IPS DF 19.7 (cell line): ENCODE measurements at places on chromosomes 13 and 19.
A peak's percentile ranks its signal among the peaks of the same experiment; 100 is the strongest.

DNA sequence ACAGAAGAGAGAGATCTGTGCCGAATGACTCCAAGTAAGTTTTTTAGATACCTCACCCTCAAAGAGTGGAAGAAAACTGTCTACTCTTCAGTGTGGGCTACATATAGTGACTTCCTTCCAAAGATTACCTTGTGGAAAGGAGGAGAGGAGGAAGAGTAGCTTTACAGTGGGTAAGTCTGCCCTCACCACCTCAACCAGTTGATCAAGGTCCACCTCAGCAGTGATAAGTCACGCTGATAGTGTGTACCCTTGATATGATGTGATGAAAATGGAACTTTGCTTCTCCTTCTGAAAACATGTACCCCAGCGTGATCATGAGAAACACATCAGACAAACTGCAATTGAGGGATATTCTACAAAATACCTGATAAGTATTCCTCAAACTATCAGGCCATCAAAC lies 20.6 kb downstream of the KLF5 start:
- no peak for DNase-seq

DNA sequence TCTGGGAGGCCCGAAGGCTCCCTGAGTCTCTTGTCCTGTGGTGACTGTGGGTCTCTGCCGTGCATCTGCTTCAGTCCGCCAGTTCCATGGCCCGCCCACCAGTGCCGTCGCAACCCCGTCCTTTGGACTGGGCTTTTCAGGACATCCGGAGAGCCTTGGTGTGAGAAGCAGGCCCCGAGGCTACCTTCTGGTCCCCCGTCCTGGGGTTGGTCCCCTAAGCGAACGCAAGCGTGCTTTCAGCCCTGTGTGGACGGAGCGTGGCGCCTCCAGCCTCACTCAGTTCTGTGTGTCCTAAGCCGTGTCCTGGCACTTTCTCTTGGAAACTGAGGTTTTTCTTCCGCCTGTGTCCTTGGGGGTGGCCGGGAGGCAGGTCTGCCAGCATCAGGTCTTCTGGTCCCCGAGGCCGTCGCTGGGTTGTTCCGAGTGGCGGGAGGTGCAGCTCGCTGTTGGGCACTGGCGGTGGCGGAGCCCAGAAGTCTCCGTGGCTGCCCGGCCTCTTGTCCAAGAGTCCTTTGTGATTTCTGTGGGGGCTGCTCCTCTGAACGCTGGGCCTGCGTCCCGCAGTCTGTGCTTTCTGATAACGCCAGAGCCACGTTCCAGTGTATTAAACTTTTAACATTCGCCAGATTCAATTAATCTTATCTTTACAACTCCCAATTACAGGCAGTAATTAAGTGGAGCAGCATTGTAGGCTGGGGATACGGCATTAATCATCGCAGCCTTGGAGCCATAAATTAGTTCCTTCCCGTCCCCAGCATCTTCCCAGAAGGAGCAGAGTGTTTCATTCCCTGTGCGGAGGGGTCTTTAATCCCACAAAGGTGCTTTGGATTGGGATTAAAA lies 99.5 kb downstream of the KDM4B start:
- no peak for DNase-seq

DNA sequence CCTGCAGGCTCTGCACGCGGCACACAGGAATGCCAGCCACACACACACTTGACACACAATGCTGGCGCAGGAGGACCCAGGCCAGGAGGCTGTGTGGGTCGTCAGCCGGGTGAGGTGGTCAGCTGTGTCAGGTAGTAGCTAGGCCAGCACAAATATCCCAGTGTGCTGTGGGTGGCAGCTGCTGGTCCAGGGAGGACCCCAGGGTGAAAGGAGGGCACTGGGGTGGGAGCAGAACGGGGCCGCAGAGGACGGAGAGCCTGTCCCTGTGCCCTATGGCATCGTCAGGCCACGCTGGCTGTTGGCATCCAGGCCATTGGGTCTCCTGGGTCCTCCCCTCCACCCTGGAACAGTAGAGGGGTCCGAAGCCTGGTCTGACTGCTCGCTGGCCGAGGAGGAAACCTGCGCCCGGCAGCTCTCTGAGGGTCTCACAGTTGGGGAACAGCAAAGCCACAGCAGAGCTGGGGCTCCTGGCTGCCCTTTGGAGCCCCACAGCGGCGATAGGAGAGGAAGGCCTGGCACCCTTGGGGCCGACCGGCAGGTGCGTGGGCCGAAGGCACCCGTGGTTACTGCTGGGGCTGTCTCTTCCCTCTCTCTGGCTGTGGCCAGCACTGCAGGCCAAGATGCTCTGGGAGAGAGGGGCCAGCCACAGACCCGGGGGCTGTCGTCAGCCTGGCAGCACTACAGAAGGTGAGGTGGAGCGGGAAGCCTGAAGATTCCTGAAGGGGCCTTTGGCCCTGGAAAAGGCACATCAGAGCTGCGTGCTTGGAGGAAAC lies 27.3 kb downstream of the C13orf46 start:
- DNase-seq: no peak

DNA sequence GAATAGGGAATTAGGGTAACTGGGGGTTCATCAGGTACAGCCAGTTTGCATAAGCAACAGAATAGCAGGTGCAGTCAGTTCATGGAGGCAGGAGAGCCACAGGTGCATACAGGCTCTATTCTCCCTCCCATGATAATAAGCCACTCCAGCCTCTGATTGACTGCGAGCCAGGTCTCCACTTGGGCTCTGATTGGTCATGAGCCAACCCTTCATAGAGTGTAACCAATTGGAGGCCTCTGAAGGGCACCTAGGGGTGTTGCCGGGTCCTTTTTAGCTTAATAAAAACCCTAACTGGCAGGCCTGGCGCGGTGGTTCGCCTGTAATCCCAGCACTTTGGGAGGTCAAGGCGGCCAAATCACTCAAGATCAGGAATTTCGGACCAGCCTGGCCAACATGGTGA lies 8.7 kb upstream of the CKM start:
- DNase-seq: no peak

DNA sequence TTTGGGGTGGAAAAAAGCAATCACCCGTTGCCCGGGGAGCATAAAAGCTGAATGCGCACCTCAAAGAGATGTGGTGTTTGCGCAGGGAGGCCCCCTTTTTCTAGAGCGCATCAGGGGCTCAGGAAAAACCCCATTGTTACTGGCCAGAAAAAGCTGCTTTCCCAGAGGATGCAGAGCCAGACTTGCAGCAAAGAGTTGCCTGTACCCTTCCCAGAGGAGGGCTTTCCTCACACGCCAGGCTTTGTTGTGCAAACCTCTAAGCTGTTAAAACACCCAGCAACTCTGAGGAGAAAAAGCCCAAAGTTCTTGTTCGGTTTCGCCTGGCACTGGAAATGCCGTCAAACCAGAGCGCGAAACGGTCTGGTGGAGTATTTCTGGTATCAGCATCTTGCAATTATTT lies 29.3 kb downstream of the GSX1 start:
- no peak for DNase-seq

GRCh38 chr19:8831373-8831772 lies 731 bp downstream of the ZNF558 start:
- DNase-seq: no peak

- no peak for DNase-seq
These were observed 541.8 kb downstream of the IRS2 start for GRCh38 chr13:109244566-109244965.

GRCh38 chr19:49442771-49443365 lies 1.5 kb upstream of the SLC17A7 start:
- DNase-seq: peak; percentile 74

DNA sequence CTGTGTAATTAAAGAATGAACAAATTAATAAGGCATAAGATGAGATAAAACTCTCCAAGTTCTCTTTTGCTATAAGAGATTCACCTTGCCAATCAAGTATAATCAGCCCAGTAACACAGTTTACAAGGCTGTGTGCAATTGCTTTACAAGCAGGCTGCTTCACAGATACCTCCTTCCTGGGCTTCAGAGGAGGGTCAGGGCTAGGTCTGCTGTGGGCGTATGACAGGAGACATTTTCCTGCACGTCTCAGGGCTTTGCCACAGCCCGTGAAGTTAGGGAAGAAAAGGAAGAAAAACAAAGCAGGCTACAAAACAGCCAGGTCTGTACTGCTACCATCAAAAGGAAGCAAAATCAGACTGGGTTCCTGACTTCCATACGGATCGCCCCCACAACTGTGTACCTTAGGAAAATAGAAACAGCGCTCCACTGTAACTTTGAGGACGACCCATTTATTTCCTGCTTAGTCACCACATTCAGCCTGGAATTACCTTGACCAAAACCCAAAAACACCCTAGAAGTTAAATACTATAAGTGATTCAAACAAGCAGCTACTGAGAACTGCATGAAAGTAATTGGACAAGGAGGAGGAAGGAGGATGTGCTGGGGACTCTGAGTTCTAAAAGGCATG lies 12.4 kb downstream of the EFNB2 start:
- no peak for DNase-seq

GRCh38 chr19:31959527-31960018 lies 385.8 kb upstream of the ZNF507 start:
- DNase-seq: no peak

DNA sequence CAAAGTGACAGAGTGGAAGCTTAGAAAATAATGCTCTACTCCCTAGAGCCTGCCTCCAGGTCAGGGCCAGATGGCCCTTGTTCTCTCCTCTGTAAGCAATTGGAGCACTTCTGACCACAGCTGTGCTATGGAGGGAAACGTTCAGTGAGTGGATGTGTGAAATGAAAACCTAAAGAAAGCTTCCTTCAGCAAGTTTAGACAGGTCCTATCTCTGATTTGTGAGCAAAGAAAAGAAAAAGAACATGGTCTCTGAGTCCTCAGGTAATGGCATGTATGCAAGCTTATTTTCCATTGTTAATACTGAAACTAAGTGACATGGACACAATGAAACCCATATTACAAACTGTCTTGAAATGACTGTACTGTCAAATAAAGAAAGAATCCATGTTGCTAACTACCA lies 1486.8 kb downstream of the EFNB2 start:
- DNase-seq: no peak

DNA sequence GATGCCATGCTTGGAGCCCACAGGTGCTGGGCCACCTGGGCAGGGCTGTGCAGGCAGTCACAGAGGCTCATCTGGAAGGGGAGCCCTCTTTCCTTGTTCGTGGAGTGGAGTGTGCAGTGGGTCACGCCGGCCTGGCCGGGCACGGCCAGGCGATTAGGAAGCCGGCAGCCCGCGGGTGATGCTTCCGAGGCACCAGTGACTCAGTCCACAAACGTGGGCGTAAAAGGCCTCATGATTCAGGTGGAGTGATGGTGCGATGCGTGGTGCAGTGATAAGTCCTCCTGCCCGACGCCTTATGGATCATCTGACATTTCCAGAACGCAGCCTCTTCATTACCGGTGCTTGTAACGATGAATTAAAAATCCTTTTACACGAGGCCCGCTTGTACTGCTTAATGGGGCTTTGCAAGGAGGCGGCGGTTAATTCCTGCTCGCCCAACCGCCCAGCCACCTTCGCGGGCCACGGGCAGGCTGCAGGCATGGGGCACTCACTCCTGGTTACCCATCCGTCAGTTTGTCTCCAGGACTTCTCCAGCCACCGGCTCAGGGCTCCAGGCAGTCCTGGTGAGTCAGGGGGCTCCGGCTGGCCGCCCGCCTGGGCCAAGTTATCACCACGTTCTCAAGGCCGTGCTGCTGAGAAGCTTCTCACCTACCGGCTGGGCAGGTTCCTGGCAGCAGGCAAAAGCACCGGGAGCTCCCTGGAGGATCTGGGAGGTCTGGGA lies 172.4 kb downstream of the KDM4B start:
- no peak for DNase-seq

GRCh38 chr19:33686687-33687480 lies 65.1 kb downstream of the CHST8 start:
- DNase-seq: no peak

DNA sequence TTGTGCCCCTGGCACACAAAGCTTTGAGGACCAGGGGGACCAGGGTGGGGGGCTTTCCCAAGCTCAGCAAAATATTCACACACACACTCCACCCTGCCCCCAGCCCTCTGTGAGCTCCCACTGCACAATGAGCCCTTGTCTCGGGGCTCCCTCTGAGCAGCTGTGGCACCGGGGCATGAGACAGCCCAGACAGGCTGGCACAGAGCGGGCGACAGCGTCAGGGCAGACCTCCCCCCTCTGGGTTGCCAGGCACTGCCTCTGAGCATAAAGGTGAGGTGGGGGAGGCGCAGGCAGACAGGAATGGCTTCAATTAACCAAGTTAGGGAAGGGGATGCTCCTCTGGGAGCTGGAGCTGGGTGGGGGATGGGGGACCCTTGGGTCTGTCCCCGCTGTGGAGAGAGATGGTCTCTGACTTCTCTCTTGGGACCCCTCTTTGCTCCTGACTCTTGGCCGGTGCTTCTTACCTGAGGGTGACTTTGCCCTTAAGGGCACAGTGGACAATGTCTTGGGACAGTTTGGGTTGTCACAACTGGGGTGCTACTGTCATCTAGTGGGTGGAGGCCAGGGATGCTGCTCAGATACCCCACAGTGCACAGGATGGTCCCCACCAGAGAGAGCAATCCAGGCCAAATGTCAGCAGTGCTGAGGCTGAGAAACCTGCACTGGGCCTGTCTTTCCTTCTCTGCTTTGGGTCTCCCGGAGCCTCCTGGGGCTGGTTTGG lies 30.3 kb downstream of the LYL1 start:
- DNase-seq: no peak

GRCh38 chr13:40562975-40563349 lies 103.5 kb downstream of the FOXO1 start:
- no peak for DNase-seq

DNA sequence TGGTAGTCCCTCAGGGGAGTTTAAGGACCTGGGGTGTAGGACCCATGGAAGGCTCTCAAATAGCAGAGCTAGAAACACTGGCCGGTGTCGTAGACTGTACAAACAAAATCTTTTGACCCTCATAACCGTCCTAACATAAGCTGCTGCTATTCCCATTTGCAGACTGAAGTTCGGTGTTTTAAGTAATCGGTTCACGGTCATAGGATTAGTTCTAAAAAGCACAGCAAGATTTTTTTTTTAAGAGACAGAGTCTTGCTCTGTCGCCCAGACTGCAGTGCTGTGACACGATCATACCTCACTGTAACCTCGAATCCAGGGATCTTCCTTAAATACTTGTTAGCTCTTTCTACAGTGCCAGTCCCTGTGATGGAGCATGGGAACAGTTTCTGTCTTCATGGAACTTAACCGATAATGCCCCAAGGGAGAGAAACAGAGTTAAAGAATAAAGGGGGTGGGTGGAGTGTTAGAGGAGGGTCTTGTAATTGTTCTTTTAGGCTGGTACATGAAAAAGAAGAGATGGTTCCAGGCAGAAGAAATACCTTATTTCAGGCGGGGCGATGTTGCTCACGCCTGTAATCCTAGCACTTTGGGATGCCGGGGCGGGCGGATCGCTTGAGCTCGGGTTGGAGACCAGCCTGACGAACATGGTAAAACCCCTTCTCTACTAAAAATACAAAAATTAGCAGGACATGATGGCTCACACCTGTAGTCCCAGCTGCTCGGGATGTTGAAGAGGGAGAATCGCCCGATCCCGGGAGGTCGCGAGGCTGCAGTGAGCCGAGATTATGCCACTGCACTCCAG lies 475 bp upstream of the ZC3H4 start:
- DNase-seq: no peak

DNA sequence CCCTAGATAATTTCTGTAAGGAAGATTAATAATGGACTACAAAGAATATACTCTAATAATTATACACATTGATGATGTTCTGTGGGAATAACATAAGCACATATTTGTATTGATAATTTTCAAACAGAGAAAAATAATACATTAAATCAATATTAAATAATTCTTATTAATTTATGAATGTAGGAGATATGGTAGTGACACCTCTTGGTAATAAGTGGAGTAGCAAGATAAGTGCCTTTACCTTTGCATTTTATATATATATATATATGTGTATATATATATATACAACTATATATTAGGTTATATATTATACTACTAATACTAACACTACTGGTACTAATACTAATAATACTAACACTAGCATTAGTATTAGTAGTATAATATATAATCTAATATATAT lies 905.8 kb downstream of the SLITRK1 start:
- DNase-seq: no peak

- DNase-seq: no peak
These were observed 9.5 kb upstream of the LILRB4 start for GRCh38 chr19:54653181-54653809.
